ENCODE measurements at places on chromosomes 7 and 10.

DNA sequence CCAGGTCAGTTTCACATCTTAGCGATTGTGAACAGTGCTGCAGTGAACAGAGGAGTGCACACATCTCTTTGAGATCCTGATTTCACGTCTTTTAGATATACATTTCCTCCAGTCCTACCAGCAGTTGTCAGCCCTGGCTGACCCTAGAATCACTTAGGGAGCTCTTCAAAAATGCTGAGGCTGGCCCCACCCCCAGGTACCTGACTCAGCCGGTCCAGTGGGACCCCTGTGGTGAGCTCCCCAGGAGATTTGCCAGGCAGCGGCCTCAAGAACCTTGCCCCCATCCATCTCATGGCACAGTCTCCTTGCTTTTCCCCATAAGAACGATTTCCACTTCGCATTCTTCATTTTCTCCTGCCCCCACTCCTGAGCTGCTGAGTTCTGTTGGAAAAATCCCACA lies 45.5 kb downstream of the TEX36 start:
- no peak for DNase-seq

DNA sequence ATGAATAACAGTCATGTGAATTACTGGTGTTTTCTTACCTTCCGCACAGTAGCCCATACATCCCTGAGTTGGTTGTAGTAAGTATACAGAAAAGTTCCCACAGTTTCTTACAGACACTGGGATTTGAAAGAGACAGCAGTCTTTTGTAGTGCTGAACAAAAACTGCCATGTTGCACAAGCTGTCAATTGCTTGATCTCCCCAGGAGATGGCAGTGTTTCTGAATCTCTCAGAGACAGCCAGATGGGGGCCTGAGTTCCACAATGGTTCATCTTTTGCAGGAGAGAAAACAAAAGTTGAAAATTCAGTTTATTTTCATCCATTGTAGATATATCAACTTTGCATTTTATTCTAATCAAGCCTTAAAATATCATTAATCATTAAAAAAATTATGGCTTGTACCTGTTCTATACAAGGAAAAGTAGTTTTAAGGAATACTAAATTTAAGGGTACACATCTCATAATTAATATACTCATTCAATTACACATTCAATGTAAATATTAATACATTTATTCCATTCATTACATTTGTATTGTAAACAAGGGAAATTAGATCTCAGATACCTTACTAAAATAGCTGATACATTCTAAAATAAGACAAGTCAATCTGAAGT lies 14.5 kb downstream of the VWDE start:
- peak; percentile 74 for DNase-seq

DNA sequence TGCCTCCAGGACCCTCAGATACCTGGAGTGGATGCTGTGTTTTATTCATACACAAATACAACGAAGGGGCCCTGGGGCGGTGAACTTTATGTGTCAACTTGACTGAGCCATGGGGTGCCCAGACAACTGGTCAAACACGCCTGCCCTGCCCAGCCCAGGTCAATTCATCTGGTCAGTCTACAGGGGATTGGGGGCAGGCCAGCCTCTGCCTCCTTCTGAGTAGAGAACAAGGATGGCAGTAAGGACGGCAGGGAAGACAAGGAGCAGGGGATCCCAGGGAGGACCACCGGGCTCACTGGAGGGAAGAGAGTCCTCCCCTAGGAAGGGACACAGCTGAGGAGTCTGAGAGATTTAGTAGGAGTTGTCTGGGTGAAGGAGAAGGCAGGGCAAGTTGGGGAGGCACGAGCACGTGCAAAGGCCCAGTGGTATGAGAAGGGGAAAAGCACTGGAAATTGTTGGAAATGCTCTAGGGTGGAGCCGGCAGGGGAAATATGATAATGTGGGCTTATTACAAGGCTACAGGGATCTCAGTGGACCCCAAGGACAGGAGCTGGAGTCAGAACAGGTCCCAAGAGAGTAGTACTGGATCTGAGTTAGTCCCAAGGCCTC lies 63.4 kb downstream of the MYL10 start:
- DNase-seq = no peak

GRCh38 chr10:24528946-24529345 lies 194.7 kb downstream of the ARHGAP21 start:
- no peak for DNase-seq

- no peak for DNase-seq
Measured at GRCh38 chr7:37236906-37237305, 211.8 kb downstream of the ELMO1 start.

GRCh38 chr7:53070883-53071282 lies 35.5 kb downstream of the POM121L12 start:
- no peak for DNase-seq

DNA sequence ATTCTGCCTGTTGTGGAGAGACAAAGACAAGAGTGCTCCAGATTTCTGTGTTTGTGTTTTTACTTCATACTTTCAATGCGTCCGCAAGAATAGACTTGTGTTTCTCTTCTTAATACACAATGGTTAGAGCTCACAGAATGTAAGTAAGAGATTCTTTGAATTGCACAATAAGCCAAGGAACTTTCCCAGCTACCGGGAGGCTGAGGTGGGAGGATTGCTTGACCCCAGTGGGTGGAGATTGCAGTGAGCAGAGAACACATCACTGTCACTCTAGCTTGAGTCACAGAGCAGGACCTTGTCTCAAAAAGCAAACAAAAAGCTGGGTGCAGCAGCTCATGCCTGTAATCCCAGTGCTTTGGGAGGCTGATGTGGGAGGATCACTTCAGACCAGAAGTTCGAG lies 250.7 kb upstream of the MYO3A start:
- DNase-seq = no peak

DNA sequence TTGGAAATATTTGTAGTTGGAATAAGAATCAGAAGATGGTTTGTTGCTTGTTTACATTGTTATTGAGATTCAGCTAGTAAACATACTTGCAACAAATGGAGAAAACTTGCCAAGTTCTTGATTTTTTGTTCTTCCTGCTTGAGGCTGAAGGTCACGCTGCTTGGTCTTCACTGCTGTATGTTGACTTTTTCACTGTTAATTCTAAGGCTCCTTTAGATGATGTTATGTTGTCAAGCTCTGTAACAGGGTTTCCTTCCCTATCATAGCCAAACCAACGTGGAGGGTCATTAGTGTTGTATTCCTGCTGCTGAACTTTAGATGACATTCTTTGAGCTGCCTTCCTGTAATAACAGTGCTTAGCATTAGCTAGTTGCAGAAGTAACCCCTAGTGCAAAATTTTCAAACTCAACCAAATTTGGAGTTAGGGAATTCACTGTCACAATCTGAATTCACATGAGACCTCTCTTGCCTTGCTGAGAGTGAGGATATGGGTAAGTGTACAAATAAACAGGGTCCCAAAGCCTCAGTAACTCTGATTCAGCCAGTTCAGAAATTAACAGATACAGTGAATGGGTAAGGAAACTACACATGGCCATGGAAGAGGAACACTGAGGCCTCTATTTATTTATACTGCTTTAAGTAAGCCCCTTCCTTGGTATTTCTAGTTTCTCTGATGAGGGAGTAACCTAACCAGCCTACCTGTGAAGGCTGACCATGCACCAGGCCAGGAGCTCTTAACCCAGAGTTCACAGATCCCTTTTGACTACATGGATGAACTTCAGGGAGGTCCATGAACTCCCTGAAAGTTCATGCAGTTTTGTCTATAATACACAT lies 64.6 kb downstream of the FAM185A start:
- no peak for DNase-seq

GRCh38 chr10:88330174-88330573 lies 252.9 kb downstream of the RNLS start:
- DNase-seq = no peak

DNA sequence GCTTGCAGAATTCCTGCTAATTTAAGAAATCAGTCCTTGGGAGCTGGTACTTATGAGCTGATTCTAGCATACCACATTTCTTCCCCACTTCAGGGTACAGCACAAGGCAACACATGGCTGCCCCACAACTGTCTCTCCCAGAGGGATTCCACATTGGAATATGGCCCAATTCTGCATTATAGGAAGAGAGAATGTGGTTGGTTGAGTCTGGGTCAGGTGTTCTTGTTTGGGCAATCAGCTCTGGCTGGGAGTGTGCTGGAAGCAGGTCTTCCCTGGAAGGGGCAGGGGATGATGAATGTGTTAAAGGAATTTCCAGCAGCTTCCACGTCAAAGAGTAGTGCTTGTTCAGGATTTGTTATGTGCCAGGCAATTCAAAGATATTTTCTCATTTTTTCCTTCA lies 95.7 kb downstream of the BUB3 start:
- no peak for DNase-seq

GRCh38 chr7:95276114-95276513 lies 48.2 kb downstream of the PON1 start:
- DNase-seq = no peak

GRCh38 chr7:40749877-40750276 lies 615.1 kb downstream of the SUGCT start:
- DNase-seq = no peak

GRCh38 chr10:49776851-49777250 lies 14.7 kb upstream of the OGDHL start:
- no peak for DNase-seq

- DNase-seq = peak; percentile 10
Measured at GRCh38 chr7:28729727-28730126, 228.4 kb downstream of the TRIL start.

GRCh38 chr7:41809940-41810576 lies 107.2 kb upstream of the INHBA start:
- DNase-seq = no peak

GRCh38 chr10:131615150-131615549 lies 285.7 kb upstream of the PPP2R2D start:
- no peak for DNase-seq

DNA sequence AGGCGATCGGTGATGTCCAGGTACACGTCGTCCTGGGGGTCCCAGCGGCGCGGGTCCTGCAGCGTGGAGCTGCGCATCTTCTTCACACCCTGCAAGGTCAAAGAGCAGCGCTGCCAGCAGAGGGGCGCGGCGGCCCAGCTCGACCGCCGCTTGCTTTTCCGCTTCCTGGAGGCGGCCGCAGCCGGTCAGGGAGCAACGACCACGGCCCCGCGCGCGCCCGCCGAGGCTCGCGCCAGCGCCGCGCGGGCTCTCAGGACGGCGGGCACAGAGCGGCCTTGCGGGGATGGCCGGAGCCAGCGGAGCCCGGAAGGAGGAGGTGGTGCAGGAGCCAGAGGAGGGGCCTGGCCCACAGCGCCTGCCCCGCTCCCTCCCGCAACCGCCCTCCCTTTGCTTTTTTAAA lies 76.4 kb upstream of the CDC14C start:
- DNase-seq = no peak

GRCh38 chr7:27111751-27112277 lies 9.3 kb upstream of the HOXA2 start:
- no peak for DNase-seq

DNA sequence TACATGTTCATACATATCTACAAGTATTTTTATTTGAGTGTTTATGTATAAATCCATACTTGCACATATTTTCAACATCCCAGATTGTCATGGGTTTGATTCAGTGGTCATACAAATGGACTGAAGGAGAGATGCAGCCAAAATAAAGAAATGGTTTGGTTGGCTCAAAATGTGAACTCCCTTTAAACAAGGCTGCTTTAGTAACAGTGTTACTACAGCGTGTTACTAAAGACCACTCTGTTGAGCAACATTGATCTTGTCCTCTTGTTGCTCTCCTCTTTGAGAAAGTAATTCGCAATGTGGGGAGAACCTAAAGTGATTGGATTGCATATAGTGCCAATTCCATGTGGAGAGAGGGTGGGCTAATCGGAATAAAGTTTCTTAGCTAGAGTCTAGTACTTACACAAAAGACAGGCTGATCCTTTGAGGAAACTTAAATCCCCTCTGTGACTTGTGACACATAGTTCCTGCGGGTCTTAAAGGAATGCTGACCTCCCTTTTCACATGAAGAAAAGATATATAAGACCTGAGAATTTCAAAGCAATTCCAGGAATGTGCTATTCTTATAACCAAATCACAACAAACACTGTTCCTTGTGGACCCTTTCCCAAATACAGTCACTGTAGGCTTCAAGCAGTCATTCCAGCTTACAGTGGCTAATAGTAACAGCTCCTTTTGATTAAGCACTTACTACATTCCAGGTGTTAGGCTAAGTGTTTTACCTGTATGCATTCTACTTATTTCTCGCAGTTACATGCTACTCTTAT lies 144.3 kb downstream of the FZD1 start:
- DNase-seq = no peak

GRCh38 chr10:125824736-125825135 lies 1.4 kb downstream of the BCCIP start:
- DNase-seq = peak; percentile 97

GRCh38 chr10:117972168-117972837 lies 74.4 kb downstream of the RAB11FIP2 start:
- DNase-seq = no peak

DNA sequence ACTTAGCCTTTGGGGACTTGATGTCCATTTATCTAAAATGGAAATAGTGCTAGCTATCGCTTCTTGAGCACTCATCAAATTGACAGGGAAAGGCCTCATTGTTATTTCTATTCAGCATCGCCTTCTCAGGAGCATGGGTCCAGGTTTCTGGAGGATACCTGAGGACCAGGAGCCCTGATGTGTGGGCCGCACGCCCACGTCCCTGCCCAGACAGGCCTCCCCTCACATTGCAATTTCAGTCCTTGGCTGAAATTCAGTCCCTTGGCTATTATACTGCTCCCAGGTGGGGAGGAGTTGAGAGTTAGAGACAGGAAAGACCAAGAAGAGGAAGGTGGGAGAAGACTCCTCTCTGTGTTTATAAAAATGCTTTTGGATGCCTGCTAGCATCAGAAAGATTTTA lies 38.9 kb downstream of the GPRIN2 start:
- no peak for DNase-seq

DNA sequence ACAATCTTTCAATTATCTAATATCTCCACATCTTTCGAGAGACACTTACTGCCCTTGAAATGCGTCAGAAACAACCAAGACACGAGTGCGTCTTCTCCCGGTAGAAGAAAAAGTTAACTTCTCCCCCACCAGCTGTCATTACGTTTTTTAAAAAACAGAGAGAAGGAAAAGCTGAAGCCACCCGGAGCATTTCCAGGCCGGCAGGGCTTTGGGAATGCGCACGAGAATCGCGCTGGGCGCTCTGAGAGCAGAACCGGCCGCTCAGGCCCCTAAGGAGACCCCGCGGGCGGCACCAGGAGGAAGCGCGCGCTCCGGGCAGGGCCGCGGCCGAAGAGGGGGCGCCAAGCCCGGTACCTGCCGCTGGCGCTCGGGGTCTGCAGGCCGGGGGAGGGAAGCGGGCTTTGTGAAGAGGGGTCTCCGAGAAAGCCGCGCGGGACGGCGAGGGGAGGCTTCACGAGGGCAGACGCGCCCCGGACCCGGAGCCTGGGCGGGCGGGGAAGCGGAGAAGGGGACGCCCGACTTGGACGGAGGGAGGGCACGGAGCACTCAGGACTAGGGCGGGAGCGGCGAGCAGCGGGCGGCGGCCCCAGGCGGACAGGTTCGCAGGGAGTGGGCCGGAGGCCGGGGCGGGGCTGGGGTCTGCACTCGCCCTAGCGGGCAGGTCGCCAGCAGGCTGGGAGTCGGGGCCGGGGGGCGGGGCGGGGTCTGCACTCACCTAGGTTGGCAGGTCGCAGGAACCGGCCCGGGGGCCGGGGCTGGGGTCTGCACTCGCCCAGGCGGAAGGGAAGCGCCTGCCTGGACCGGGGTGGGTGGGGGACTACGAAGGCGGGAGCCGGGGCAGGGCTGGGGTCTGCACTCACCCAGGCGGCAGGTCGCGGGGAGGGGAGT lies 932 bp downstream of the ESYT2 start:
- DNase-seq = peak; percentile 37

Data from RKO (cell line).